ENCODE measurements at places on chromosomes 3 and 15. TPM values are rescaled to one million over a fixed set of nuclear protein-coding genes. Genes with fewer than 3 reads are reported as not detected.

DNA sequence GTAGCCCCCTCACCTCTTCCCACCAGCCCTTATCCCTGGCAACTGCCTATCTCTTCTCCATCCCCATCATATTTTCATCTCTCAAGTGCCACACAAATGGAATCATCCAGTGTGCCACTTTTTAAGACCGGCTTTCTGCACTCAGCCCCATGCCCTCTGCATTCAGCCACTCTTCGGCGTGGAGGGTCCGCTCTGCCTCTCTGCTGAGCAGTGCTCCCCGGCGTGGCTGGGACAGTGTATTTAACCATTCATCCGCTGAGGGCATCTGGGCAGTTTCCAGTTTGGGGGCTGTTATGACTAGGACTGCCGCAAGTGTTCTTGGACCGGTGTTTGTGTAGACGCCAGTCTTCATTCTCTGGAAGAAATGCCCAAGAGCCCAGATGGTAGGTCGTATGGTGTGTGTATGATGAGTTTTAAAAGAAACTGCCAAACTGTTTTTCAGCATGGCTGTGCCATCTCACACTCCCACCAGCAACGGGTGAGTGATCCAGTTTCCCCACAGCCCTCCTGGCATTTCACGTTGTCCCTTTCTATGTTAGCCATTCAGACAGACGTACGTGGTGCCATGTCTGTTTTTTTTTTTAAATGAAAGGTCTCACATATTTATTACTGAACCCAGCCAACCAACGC, 20.9 kb downstream of the IQSEC1 start:
- H3K27ac ChIP-seq: no peak overlapping the region
- H3K4me3 ChIP-seq: no peak overlapping the region
- no peak for DNase-seq
- no peaks in the 10 kb centered on the region for H3K27me3 ChIP-seq
- no peaks in the 10 kb centered on the region for H3K36me3 ChIP-seq

- H3K4me1 ChIP-seq: no peaks in the 10 kb centered on the region
- no peaks in the 10 kb centered on the region for H3K27me3 ChIP-seq
- no peaks in the 10 kb centered on the region for H3K36me3 ChIP-seq
- H3K4me3 ChIP-seq: no peak overlapping the region
Observed at GRCh38 chr3:76724075-76724474, 315.8 kb upstream of the ROBO2 start.

GRCh38 chr3:187667526-187667925, 2.7 kb downstream of the SST start:
- H3K4me1 ChIP-seq: no peaks in the 10 kb centered on the region
- no peak overlapping the region for H3K27ac ChIP-seq
- H3K27me3 ChIP-seq: peaks cover 6% of the 10 kb centered on the region
- no peak for DNase-seq

DNA sequence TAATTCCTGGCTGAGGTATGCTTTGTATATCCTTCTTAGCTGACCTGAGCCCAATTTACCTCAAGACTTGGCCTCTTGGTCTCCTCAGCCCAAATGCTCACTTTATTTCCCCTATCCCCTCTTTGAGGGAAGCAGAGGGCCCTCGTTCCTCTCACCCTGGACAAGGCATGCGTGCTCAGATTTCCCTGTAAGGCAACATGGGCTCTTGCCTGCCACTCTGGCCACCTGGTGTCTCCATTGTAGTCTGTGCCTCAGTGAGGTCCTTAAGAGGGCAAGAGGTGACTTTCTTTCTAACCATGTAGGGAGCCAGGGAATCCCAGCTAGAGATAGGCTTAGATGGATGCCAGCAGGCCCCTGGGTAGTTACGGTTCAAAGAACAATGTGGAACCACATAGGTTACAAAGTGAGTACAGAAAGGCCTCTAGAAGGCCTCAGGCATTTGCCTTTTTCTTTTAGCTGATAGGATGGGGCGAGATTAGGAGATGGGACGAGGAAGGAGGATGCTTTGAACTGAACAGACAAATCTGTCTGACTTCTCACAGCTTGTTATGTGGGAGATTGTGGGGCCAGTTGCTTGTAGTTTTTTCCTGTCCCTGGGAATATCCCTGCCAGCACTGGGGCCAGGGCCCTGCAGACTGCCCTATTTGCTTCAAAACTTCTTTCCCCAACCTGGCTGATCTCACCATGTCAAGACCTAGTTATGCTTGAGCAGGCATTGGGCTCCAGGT, 1.1 kb upstream of the INTS14 start:
- no peak for DNase-seq
- H3K36me3 ChIP-seq: no peaks in the 10 kb centered on the region
- peak overlapping the region; percentile 94 for H3K27ac ChIP-seq
- H3K4me3 ChIP-seq: peak overlapping the region; percentile 94

DNA sequence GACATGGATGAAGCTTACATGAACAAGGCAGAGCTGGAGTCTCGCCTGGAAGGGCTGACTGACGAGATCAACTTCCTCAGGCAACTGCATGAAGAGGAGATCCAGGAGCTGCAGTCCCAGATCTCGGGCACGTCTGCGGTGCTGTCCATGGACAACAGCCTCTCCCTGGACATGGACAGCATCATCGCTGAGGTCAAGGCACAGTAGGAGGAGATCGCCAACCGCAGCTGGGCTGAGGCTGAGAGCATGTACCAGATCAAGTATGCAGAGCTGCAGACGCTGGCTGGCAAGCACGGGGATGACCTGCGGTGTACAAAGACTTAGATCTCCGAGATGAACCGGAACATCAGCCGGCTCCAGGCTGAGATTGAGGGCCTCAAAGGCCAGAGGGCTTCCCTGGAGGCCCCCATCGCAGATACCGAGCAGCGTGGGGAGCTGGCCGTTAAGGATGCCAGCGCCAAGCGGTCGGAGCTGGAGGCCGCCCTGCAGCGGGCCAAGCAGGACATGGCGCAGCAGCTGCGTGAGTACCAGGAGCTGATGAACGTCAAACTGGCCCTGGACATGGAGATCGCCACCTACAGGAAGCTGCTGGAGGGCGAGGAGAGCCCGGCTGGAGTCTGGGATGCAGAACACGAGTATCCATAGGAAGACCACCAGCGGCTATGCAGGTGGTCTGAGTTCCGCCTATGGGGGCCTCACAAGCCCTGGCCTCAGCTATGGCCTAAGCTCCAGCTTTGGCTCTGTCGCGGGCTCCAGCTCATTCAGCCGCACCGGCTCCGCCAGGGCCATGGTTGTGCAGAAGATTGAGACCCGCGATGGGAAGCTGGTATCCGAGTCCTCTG, 77.6 kb downstream of the CLDN11 start:
- H3K36me3 ChIP-seq: no peaks in the 10 kb centered on the region
- H3K4me3 ChIP-seq: no peak overlapping the region
- H3K27ac ChIP-seq: no peak overlapping the region
- H3K27me3 ChIP-seq: peaks cover 10% of the 10 kb centered on the region
- no peak for DNase-seq

The DNAH12 gene
- 0.25 TPM for total RNA-seq

The MOBP gene
- not detected for total RNA-seq

The CTXN2 gene
- total RNA-seq: not detected

The SCAANT1 gene
- total RNA-seq: not detected

The GP9 gene
- not detected for total RNA-seq

The ESYT3 gene
- not detected for total RNA-seq

The GALNT15 gene
- not detected for total RNA-seq
